ENCODE measurements at places on chromosomes 6 and 20.

DNA sequence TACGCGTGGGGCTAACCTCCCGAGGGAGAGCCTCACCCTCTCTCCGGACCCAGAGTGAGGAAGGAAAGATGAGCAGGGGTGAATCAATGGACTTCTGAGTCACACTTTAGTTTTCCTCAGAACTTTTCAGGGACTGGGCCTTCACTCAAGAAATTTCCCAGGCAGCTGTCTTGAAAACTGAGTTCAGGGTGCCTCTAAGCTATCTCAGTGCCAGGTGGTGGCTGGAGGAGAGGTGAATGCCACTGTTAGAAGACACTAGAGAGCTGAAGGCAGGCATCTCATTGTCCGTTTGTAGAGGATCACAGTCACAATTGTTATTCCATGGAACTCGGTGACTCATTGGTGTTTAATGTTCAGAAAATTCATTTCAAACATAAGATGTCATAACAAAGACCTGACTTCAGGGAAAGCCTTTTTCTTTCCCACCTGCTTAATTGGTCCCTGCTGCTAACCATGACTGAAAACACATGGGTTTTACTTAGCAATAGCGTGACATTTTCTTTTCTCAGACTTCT lies 5.3 kb upstream of the SERPINB6 start:
- DNase-seq: peak; percentile 46

DNA sequence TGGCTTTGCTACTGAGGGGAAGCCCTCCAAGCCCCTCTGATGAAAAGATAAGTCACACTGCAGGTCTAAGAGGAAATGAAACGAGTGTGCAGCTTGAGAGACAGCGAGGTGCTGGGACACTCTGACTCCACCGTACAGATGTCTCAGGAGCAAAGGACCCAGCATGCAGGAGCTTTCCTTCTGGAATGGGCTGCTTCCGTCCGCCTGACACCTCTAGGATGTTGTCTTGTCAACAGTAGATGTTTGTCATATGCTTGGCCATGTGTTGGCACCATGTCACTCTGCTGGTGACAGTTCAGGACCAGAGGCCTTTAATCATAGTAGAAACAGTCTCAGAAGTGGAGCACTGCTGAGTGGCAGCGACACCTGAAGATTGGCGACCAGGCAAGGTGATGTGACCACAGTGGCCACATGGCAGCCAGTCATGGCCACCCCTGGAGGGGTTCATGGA lies 46.7 kb downstream of the SLC24A3 start:
- DNase-seq: no peak

DNA sequence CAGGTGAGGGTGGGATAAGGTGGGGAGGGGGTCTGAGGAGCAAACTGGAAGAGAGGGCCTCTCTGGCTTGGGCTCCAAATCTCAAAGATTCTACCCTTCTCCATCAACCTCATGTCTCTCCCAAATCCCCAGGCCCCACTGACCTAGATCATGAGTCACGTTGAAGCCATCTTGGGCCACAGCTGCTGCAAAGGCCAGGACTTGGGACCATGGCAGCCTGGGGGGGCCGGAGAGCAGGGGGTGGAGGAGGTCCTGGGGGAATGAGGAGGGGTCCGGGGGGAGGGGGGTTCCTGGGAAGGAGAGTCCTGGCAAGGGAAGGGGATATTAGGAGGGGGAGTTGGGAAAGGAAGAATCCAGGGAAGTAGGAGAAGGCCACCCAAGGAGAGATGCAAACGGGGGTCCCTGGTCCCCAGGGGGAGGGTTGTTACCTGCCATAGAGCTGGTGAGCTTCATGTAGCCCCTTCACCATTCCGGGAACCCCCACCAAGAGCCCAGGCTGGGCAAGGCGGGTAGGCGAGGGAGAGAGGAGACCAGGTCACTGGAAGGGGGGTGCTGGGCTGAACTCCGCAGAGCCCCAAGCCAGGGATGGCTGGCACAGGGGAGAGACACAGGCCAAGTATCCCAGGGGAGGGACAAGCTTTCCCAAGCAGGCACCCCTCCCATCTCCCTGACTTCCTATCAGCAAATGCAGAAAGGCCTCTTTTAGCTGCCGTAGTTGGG lies 12.7 kb downstream of the GGT7 start:
- DNase-seq: no peak

GRCh38 chr20:9163251-9163650 lies 94.4 kb downstream of the PLCB4 start:
- DNase-seq: no peak

GRCh38 chr20:19555726-19556125 lies 202.3 kb upstream of the RIN2 start:
- DNase-seq: no peak

- no peak for DNase-seq
Observed at GRCh38 chr6:168791917-168792316, 350.9 kb downstream of the SMOC2 start.

GRCh38 chr6:29845405-29846006 lies 17.9 kb downstream of the HLA-G start:
- no peak for DNase-seq

GRCh38 chr6:56640374-56640773 lies 2.3 kb downstream of the DST start:
- DNase-seq: no peak

DNA sequence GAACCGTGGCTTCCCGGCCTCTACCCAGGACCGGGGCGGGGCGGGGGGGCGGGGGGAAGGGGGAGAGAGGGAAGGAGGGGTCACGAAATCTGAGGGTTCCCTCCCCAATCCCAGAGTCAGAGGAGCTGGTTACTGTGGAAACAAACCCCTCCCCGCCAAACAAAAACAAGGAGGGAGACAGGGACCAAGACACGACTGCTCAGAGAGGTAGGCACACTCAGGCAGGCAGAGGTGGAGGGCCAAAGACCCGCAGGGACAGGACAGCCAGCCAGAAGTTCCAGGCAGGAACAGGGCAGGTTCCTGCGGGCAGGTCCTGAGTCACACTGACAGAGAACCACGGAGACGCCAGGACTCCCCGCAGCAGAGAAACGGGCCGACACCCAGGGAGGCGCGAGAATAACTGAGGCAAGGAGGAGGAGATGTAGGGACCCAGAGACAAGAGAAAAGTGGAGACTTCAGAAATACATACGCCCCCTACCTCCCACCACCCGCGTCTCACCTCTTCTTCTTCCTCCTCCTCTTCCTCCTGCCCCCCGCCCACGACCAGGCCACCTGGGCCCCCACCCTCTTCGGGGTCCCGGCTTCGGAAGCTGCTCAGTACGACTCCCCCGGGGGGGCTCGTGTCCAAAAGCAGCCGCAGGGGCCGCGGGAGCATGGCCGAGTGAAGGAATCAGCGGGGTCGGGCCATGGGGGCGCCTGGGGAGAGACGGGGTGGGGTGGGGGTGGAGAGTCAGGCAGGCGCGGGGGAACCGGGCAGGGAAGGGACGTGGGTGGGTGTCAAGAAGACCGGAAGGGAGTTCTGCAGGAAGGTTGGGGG lies 578 bp downstream of the RGL2 start:
- DNase-seq: peak; percentile 71

DNA sequence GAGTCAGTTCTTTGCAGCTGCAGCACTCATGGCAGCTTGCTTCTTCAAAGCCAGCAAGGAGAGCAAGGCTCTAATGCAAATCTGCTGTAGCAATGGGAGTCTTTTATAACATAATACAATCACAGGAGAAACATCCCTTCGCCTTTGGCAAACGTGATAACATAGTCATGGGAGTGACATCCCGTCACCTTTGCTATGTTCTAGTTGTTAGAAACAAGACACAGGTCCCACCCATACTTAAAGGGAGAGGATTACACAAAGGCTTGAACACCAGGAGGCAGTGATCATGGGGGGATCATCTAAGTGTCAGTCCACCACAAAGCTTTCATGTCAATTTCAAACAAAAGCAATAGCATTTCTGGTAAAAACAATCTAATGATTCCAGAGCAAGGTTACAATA lies 40.1 kb upstream of the PHACTR2 start:
- DNase-seq: no peak

- no peak for DNase-seq
Observed at GRCh38 chr20:47981222-47981621, 195.9 kb upstream of the SULF2 start.

DNA sequence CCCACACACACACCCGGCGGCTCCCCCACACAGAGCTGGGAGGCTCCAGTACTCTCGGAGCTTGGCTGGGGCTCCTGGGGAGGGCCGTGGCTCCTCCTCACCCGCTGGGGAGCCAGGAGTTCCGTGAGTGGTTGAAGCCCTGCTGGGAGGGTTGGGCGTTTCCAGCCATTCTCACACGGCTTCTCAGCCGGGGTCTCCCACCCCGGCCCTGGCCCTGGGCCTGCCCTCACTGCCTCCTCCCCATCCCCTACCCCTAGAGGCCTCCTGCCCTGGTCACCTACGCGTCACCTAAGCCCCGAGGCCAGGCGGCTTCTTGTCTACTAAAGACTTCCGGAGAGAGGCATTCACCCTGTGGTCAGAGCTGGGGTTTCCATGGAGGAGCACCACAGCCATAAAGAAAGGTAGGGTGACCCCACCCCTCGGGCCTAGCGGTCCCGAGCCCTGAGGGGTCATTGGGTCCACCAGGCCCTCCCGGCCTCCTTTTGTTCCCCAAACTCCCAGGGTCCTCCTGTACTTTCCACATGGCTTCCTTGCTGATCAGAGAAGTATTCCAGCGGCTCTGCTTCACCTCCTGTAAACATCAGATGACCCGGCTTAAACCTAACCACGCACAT lies 99.3 kb downstream of the TTLL2 start:
- DNase-seq: no peak
